Breast epithelium (tissue), 4 donors: ENCODE measurements at places on chromosomes 6 and 20. TPM values are rescaled to one million over a fixed set of nuclear protein-coding genes. Genes with fewer than 3 reads are reported as not detected.

GRCh38 chr6:159217595-159218275 lies 48.5 kb downstream of the FNDC1 start:
- H3K27me3 ChIP-seq = no peaks in the 10 kb centered on the region
- no peaks in the 10 kb centered on the region for H3K36me3 ChIP-seq
- no peak overlapping the region for H3K27ac ChIP-seq

GRCh38 chr6:146968041-146968760 lies 236.0 kb upstream of the STXBP5 start:
- no peaks in the 10 kb centered on the region for H3K4me1 ChIP-seq
- no peaks in the 10 kb centered on the region for H3K27me3 ChIP-seq
- no peak for DNase-seq
- no peak overlapping the region for H3K27ac ChIP-seq
- H3K36me3 ChIP-seq = no peaks in the 10 kb centered on the region

DNA sequence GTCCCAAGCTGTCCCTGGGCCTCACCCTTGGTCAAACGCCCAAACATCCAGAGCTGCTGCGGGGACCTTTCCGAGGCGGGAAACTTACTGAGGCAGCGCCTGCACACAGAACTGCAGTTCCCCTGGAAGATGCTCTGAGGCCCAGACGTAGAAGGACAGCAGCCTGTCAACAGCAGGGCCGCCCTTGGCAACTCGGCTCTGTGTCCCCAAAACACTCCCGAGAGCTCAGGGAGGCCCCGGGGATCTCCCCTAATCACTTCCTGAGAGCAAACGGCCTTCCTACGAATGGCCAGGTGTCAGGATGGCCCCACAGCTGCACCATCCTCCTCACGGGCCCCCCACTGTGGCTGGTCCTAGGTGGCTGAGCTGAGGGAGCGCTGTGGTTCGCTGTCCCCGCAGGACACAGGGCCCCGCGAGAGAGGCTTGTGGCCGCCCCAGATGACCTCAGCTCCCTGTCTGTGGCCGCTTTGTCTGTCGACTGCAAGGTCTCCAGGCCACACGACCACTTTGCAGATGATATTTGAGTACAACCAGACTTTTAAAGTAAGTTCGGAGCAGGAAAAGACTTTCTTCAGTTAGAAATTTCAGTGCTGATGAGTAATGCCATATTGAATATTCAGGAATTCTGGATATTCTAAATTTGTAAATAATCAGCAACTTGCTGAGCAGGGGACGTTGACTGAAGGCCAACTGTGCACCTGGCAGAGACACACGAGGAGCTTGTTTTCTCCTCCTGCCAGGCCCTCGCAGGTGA lies 46.0 kb downstream of the DLL1 start:
- no peaks in the 10 kb centered on the region for H3K36me3 ChIP-seq
- no peaks in the 10 kb centered on the region for H3K4me1 ChIP-seq
- no peak overlapping the region for H3K4me3 ChIP-seq
- no peak for DNase-seq
- no peak overlapping the region for H3K27ac ChIP-seq

The PRL gene
- not detected for total RNA-seq

The OPN5 gene
- total RNA-seq = not detected
